ENCODE measurements at places on chromosomes 7 and 10.
A peak's percentile ranks its signal among the peaks of the same experiment; 100 is the strongest.

GRCh38 chr7:50761713-50762112, 21.0 kb downstream of the GRB10 start:
- DNase-seq = no peak

DNA sequence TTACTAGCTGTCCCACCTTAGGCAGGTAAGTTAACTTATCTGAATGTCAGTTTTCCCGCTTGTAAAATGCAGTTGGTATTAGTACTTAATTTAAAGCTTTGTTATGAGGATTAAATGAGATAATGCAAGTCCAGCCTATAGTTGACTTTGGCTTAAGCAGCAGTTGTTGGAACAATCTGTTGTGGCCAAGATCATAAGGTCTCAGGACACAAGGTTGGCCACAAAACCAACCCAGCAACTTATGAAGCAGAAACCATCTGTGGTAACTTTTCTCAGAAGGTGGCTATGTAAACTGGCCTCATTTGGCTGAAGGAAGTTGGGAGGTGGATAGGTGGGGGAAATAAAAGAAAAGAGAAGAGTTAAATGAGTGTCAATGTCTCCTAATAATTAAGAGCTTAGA, 29.4 kb downstream of the ENTPD1 start:
- DNase-seq = no peak

GRCh38 chr7:120060875-120061274, 212.1 kb upstream of the KCND2 start:
- DNase-seq = no peak

DNA sequence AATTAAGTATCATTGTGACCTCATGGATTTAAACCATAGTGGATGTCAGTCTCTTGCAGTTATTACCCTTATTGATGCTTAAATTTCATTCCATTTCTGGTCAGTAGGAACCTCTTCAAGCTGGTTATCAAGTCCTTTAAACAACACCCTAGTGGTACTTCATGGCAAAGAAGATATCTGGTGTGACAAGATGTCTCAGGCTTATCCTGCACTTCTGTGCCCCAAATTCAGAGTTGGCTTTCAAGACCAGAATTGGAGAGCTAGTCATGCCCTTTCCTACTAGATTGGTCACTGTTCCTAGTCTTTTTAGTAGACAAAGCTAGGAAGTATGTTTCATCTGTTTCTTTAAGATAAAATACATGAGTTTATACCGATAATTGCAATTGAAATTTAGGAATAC, 54.9 kb downstream of the KMT2E start:
- DNase-seq = no peak

- DNase-seq = no peak
These were observed 50.6 kb downstream of the VPS41 start for GRCh38 chr7:38858259-38858884.

DNA sequence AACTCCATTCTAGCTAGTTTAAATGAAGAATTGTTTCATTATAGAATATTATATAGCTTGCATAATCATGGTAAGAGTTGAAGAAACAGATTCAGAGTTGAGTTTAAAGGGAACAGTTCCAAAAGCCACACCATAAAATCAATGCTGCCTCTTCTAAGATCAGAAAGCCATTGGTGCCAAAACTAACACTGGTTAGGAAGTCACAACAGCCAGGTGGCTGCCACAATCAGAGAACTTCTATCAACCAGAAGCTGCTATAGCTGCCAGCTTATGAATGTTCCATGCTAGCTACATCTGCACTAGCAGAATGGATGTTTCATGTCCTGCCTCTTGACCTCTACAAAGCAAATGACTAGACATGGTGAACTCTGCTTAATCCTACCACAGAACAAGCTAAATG, 583.1 kb upstream of the LRRN3 start:
- no peak for DNase-seq

DNA sequence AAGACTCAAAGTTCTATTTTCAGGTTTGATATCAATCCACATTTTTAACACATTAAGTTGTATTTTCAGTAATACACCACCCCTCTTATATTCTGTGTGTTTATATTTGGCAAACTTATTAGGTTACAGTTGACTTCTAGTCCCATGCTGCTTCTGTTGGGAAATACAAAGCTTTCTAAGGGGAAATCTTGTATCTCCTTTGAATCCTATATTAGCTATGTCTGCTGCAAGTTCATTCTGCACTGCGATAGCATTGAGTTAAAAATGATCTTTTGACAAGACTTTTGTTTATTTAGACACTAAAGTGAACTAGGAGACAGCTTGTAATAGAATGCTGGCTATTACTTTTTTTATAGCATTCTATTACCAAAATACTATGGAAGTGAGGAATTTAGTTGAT, 625.1 kb upstream of the ANKRD30A start:
- no peak for DNase-seq

DNA sequence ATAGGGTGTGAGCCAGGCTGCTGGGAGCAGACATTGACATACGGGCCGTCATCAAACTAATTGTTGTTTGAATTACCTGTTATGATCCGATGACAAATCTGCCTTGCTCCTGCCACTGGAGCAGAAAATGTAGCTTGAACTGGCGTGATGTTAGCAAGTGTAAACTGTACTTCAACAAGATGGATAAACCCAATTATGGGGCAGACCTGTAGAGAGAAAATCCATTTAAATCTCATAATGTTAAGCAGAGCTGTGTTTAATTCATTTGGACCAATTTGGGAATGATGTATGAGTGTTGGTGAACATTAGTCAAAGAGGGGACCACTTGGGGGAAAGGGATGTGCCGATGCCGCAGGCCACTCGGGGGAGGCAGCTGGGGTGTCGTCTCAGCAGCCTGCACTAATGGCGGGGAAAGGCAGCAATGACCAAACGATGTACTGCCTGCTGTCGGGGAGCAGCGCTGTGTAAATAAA, 27.4 kb downstream of the TCF7L2 start:
- no peak for DNase-seq

- DNase-seq = no peak
These were observed 175.4 kb downstream of the SKAP2 start for GRCh38 chr7:26688936-26689506.

DNA sequence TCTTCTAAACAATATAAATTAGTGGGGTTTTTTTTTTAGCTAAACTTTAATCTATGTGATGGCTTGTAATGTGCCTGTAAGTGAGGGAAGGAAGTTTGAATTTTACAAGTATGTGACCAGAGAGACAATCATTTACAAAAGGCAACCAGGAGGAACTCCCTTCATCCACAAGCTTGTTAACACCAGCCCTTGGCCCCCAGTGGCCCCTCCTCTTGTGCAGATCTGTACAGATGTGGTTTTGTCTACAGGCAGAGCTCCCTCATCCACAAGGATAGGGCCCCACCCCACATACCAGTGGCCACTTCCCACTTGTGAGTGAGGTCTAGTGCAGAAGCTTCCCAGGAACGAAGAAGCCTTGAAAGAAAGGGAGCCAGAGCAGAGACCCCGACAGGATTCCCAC, 234.1 kb upstream of the KMT2E start:
- no peak for DNase-seq

DNA sequence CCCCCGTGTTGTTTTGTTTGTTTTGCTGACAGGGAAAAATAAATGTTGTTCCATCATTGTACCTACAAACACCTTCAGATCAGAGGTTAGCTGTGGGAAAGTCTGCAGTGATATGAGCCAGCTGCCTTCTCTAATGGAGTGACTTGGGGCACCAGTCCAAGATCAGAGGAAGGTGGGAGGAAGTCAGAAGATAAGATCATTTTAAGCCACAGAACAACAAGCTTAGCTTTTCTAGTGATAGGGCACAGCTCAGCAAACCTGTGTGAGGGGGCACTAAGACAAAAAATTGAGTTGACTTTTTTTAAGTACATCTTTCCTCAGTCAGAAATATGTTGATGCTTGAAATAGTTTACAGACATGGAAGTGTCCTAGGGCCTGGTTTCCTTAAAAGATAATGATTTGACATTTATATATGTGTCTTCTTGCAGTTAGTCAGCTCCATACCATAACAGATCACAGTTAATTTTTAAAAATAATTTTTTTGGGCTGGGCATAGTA, 240.3 kb upstream of the KAT6B start:
- no peak for DNase-seq

- no peak for DNase-seq
These were observed 127.4 kb upstream of the AGR3 start for GRCh38 chr7:17009007-17009719.

GRCh38 chr10:63605197-63605967, 84.2 kb downstream of the REEP3 start:
- DNase-seq = no peak

DNA sequence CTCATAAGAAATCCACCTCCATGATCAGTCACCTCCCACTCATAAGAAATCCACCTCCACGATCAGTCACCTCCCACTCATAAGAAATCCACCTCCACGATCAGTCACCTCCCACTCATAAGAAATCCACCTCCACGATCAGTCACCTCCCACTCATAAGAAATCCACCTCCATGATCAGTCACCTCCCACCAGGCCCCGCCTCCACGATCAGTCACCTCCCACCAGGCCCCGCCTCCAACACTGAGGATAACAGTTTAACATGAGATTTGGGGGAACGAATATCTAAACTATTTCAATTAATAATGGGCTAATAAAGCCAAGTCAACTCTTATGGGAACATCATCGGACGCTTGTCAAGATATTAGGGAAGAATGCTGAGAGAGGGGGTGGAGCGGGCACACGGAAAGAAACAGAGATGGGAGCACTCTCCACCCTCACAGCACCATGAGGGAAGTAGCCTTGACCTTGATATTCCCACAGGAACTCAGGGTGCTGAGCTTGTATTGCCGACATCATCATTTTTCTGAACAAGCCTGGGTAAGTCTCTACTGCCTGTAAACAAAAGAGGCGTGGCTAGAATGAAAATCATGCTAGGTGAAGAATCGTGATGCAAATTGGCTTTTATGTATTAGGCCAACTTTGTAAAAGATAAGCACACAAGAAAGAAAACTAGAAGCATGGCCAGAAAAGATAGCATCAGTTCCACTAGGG, 303.5 kb upstream of the KLF6 start:
- DNase-seq = no peak

- DNase-seq = no peak
These were observed 500.4 kb downstream of the GFRA1 start for GRCh38 chr10:115772606-115773005.

DNA sequence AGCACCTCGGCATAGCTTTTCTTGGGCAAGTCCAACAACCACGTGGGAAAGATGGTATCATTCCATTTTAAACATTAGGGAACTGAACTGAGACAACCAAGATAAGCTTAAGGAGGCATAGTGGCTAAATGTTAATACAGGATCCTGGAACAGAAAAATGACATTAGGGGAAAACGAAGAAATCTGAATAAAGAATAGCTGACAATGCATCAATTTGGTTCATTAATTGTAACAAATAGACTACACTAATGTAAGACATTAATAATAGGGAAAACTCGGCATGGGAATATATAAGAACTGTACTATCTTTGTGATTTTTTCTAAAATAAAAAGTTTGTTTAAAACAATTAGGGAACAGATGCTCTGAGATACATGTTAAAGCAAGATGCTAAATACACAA, 165.4 kb downstream of the JAZF1 start:
- DNase-seq = no peak

- no peak for DNase-seq
These were observed 50.5 kb downstream of the TMEM209 start for GRCh38 chr7:130154501-130155317.

DNA sequence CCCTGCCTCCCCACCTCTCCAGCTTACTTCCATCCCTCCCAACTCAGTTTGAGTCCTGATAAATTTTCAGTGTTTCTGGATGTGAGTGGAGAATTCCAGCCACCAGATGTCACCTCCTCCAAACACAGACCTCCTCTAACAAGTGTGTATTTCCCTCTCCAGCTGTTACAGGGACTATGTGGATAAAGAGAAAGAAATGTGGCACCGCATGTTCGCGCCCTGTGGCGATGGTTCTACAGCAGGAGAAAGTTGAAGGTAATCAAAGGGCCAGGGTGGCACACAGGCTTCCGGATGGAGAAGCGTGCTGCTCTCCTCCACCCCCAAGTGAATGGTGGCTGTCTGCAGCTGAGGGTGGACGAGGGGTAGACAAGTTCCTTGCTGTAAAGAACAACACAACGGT, 14.7 kb downstream of the FKBP6 start:
- no peak for DNase-seq

GRCh38 chr10:132328738-132329137, 3.3 kb upstream of the LRRC27 start:
- DNase-seq = no peak

DNA sequence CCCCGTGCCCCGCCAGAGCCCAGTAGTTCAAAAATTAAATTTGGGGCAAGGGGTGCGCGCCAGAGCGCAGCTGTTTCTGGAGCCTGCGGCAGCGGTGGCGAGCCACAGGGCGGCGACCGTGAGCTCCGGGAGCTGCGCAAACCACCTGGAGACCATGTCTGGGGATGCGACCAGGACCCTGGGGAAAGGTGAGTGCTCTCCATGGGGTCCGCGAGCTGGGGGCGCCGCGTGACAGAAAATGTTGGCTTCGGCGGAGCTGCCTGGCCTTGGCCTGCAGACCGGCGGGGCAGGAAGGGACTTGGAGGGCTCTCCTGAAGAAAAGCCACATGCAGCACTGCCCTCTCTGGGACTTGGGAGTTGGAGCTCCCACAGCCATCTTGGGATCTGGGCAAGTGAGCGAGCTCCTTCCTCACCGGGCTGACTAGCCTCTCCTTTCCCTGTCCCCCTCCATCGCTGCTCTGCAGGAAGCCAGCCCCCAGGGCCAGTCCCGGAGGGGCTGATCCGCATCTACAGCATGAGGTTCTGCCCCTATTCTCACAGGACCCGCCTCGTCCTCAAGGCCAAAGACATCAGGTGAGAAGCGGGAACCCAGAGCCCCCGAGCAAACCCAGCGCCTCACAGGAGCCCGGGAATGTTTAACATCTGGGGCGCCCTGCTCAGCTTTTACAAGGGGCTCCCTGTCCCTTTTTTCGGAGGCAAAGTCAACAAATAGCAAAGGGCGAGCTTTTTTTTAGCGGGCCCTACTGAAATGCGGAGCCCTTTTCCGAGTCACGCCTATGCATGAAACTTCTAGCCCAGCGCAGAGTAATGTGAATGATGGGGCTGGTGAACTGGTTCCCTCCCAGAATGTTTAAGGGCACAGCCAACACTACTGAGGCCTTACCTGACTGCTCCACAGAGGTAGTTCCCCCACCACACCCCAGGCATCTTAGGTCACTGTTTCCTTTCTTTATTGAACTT, 6.1 kb downstream of the GSTO2 start:
- DNase-seq = peak; percentile 41

GRCh38 chr10:97608991-97609561, 19.6 kb downstream of the C10orf62 start:
- no peak for DNase-seq

- no peak for DNase-seq
These were observed 47.8 kb downstream of the CDHR3 start for GRCh38 chr7:106010866-106011265.

DNA sequence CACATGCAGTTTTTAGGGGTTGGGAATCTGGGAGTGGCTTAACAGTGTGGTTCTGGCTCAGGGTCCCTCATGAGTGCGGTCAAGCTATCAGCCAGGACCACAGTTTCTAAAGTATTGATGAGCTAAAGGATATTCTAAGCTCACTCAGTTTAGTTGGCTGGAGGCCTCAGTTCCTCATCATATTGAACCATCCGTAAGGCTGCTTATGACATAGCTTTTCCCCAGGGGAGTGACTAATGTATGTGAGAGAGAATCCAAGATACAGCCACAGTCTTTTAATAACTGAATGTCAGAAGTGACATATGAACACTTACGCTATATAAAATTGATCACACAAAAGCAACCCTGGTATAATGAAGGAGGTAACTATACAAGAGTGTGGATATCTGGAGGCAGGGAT, 245.3 kb downstream of the POLR1F start:
- no peak for DNase-seq

- no peak for DNase-seq
These were observed 78.0 kb downstream of the PRR15 start for GRCh38 chr7:29641651-29642050.

Data from activated CD4-positive, alpha-beta T cell treated with anti-CD3 and anti-CD28 coated beads for 24 hours (primary cell).